ENCODE measurements at places on chromosomes 4 and X.
A peak's percentile ranks its signal among the peaks of the same experiment; 100 is the strongest.

DNA sequence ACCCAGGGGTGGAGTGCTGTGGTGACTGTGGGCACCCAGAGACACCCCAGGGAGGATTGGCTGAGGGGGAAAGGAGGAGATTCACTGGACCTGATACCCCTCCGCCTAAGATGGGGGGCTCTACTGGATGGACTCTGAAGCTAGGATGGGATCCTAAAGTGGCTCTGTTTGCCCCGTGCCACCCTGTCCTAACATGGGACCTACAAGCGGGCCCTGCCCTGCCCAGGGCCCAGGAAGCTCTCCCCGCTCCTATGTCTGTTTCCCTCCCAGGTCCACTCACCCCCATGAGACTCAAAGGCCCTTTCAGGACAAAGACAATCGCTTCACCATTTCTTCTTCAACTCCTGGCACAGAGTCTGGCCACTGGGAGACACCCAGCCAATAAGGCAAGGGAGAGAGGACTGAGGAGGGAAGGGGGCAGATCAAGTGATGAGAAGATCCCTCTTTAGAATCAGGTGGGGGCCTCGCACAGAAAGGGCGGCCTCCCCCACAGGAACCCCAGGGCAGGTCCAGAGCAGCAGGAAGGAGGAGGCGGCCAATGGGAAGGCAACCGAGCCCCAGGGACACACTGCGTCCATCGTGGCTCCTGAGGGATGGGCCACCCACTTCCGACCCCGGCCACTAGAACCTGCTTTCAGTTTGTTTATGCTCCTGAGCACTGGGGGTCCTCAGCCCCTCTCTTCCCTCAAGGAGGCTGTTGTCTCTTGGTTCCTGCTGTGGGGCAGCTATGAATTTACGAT lies 155.4 kb downstream of the AFAP1 start:
- DNase-seq: no peak

DNA sequence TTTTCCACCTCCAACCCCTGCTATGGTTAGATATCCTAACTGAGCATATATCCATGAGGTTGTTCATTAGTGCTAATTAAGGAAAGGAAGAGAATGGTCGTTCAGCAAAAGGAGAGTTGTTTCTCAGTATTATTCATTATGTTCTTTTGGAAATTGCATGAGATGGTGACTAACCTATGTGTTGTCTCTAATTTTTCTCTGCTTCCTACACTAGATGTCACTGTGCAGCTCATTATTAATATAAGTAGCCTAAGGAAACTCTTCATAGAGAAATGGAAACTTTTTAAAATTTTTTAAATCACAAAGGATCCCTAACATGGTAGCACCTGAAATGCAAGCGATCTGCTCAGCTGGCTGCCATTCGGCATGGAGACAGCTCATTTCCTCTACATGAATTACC lies 67.7 kb upstream of the FAM9A start:
- DNase-seq: no peak

DNA sequence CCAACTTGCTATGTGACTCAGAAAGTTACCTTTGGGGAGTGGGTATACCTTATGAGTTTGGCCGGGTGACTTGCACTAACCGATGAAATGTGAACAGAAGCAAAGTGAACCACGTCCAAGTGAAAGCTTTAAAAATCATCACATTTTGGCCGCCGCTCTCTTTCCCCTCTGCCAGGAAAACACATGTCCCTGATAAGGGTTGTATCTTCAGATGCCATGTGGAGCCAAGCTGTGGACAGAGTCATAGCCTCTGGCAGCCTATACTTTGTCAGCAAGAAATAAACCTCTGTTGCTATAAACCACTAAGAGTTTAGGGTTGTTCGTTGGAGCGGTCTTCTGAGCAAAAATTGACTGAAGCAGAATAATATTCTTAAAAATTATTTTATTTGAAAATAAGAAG lies 92.3 kb downstream of the PRDM5 start:
- DNase-seq: no peak

- DNase-seq: peak; percentile 69
Observed at GRCh38 chr4:78481180-78481579, 70.4 kb upstream of the ANXA3 start.

GRCh38 chr4:15470128-15470475 lies 420 bp downstream of the CC2D2A start:
- DNase-seq: no peak

- DNase-seq: peak; percentile 67
Observed at GRCh38 chr4:39469429-39470077, 10.7 kb downstream of the LIAS start.

- DNase-seq: no peak
Observed at GRCh38 chr4:118033148-118034052, 886 bp upstream of the NDST3 start.

DNA sequence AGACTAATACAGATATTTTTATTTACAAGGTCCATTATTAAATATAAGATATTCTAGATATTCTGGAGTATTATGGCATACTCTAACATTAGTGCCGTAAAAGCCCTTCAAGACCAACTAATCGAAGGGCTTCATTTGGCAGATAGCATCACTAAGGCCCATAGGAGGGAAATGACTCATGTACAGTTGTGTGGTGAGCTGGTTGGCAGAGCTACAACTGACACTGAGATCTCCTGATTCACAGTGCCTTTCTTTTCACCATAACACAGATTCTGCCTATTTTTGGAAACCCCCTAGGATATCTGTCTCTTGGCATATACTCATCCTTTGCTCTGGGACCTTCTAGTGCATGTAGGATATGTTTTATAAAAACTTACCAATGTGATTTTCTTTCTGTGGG lies 201.7 kb upstream of the AFF2 start:
- DNase-seq: no peak

GRCh38 chrX:47707031-47707780 lies 48.2 kb upstream of the UXT start:
- no peak for DNase-seq

DNA sequence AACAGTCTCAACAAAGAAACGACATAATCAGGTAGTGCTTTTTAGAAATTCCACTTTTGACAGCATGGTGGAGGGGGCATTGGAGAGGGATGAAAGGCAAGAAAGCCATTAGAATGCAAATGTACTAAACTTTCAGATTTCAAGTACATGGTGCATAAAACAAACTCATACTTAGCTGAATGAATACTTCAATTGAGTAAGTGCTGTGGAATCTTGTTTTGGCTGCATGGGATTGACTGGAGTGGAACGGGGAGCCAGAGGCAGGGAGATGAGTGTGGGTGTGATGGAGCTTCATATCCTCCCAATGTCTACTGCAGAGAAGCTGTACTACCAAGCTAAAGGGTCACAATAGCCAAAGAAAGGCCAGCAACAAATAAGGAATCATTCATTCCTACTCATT lies 52.4 kb downstream of the USP46 start:
- DNase-seq: peak; percentile 38

- no peak for DNase-seq
Observed at GRCh38 chrX:101397779-101398178, 7.0 kb downstream of the RPL36A start.

DNA sequence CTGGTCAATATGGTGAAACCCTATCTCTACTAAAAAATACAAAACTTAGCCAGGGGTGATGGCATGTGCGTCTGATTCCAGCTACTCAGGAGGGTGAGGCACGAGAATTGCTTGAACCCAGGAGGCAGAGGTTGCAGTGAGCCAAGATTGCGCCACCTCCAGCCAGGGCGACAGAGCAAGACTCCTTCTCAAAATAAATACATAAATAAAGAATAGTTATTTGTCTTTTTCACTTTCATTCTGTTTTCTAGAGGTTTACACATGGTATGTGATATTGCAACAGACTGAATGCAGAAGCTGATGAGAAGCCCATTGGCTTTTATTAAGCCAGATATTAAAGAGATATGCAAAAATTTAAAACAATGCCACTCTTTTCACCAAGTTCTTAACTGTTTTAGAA lies 8.2 kb downstream of the KLHL15 start:
- no peak for DNase-seq

DNA sequence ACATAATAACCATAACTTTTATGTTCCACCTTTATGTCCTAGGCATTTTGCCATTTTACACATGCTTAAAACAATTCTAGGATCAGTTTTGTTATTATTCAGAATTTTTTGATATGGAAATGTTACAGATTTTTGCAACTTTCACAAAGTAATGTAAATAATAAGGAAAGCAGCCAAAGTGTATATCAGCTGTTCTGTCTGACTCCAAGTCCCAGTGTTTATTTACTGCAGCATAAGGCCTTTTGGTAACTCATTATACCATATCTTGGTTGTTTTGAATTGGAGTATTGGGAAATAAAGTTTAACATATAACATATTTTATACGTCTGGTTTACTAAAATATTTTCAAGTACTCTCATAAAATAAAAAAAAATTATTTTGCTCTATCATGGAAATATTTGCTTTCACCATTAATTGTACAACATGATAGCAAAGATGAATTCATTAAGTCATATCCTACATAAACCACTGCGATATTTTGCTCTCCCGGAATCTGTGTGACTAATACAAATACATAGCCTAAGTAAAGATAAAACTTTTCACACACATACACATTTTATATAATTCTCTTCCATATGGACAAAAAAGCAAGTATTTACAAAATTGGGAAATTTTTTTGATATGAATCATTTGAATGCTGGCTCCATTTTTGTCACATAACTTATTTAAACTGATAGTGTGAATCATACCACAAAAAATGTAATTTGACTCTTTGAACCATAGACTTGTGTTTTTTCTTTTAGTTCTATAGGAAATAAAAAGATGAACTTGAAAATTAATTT lies 399.0 kb downstream of the PABPC4L start:
- DNase-seq: peak; percentile 16

Measured in AG04449 (cell line).